ENCODE measurements at places on chromosomes 13 and 19. TPM values are rescaled to one million over a fixed set of nuclear protein-coding genes. Genes with fewer than 3 reads are reported as not detected.

DNA sequence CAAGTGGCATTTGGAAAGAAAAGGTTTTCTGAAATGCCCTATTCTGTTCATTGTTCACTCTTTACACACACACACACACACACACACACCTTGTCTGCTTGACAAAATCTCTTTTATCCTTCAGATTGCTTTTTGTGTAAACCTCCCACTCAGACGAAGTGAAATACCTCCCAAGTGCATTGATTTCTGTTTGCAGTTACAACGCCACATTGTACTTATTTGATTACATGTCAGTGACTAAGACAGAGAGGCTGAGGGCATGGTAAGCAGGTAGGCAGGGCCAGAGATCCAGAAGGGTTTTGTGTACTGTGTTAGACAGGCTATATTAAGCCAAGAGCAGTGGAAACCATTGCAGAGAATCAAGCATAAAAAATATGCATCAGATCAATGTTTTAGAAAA is 561.8 kb downstream of the GPC6 start:
- H3K36me3 ChIP-seq, result no peaks in the 10 kb centered on the region
- H3K4me1 ChIP-seq, result no peaks in the 10 kb centered on the region
- no peak for DNase-seq

GRCh38 chr13:95745752-95746151 is 68.8 kb downstream of the DNAJC3 start:
- no peak overlapping the region for H3K4me3 ChIP-seq
- DNase-seq, result no peak
- peaks cover 4% of the 10 kb centered on the region for H3K4me1 ChIP-seq
- no peaks in the 10 kb centered on the region for H3K27me3 ChIP-seq
- H3K27ac ChIP-seq, result no peak overlapping the region
- no peaks in the 10 kb centered on the region for H3K36me3 ChIP-seq

DNA sequence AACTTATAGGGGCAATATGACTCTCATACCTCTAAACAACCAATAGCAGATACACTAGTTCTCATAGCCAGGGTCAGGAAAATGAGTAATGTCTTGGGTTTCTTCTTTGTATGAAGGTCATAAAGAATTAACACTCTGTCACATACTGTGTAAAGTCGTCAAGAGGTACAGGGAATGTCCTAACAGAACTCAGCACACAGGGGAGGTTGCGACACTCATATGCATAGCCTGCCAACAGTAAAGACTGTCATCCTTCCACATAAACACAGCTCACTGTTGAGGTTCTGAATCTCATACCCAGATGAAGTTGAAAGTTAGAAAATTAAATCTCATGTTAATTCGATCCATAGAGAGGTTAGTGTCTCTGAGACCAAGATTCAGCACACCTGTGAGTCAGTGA is 34.2 kb upstream of the ZNF254 start:
- H3K27ac ChIP-seq, result no peak overlapping the region
- no peak overlapping the region for H3K4me3 ChIP-seq
- H3K4me1 ChIP-seq, result no peaks in the 10 kb centered on the region
- DNase-seq, result no peak
- H3K27me3 ChIP-seq, result no peaks in the 10 kb centered on the region

GRCh38 chr19:30522341-30522740 is 150.2 kb downstream of the ZNF536 start:
- H3K27me3 ChIP-seq, result no peaks in the 10 kb centered on the region
- no peak for DNase-seq
- no peak overlapping the region for H3K27ac ChIP-seq
- no peaks in the 10 kb centered on the region for H3K4me1 ChIP-seq

- peaks cover 11% of the 10 kb centered on the region for H3K27me3 ChIP-seq
- H3K4me1 ChIP-seq, result no peaks in the 10 kb centered on the region
- no peaks in the 10 kb centered on the region for H3K36me3 ChIP-seq
- H3K27ac ChIP-seq, result no peak overlapping the region
- no peak overlapping the region for H3K4me3 ChIP-seq
Measured at GRCh38 chr13:111539252-111539651, 218.8 kb downstream of the TEX29 start.

DNA sequence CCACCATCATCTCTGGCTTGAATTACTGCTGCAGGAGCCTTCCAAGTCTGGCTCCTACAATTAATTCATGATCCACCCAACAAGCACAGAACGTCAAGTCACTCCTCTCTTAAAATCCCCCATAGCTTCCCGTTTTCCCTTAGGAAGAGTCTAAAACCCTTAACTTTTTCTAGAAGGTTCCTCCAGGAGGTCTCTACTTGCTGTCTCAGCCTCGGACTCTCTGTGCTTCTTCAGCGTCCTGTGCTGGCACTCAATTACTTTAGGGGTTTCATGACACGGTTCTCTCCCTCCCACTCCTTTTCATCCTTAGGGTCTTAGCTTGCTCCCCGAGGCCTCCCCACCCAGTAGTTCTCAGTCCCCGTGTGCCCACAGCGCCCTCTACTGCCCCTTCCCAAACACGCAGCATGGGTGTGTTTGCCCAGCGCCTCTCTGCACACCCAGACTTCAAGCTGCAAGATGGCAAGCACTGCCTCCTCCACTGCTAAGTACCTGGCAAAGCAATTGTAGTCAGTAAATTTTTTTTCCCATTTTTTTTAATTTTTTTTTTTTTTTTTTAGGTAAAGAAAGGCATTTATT is 25.8 kb upstream of the MAP3K10 start:
- peaks cover 8% of the 10 kb centered on the region for H3K27me3 ChIP-seq
- no peaks in the 10 kb centered on the region for H3K4me1 ChIP-seq
- peak; percentile 4 for DNase-seq
- H3K27ac ChIP-seq, result no peak overlapping the region
- H3K36me3 ChIP-seq, result no peaks in the 10 kb centered on the region

ETHE1 gene
- total RNA-seq, result 34.8 TPM

- H3K27me3 ChIP-seq, result no peaks in the 10 kb centered on the region
- DNase-seq, result no peak
- peaks cover 57% of the 10 kb centered on the region for H3K4me1 ChIP-seq
- H3K4me3 ChIP-seq, result no peak overlapping the region
Measured at GRCh38 chr13:97328222-97328790, 105.7 kb upstream of the RAP2A start.

OSCAR gene
- total RNA-seq, result not detected

GRCh38 chr19:29527500-29528328 is 1.9 kb downstream of the VSTM2B start:
- no peaks in the 10 kb centered on the region for H3K36me3 ChIP-seq
- no peak overlapping the region for H3K27ac ChIP-seq
- H3K4me1 ChIP-seq, result no peaks in the 10 kb centered on the region
- H3K27me3 ChIP-seq, result peaks cover 71% of the 10 kb centered on the region
- DNase-seq, result no peak

- H3K4me1 ChIP-seq, result no peaks in the 10 kb centered on the region
- no peaks in the 10 kb centered on the region for H3K36me3 ChIP-seq
- no peak overlapping the region for H3K27ac ChIP-seq
- H3K4me3 ChIP-seq, result no peak overlapping the region
- H3K27me3 ChIP-seq, result no peaks in the 10 kb centered on the region
- DNase-seq, result no peak
Measured at GRCh38 chr13:26864576-26864975, 104.0 kb upstream of the GPR12 start.

DNA sequence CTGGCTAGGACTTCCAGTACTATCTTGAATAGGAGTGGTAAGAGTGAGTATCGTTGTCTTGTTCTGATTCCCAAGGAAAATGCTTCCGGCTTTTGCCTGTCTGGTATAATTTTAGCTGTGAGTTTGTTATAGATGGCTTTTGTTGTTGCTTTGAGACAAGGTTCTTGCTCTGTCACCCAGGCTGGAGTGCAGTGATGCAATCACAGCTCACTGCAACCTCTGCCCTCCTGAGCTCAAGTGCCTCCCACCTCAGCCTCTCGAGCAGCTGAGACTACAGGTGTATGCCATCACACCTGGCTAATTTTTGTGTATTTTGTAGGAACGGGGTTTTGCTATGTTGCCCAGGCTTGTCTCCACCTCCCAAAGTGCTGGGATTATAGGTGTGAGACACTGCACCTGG is 6.1 kb upstream of the ZNF543 start:
- H3K4me3 ChIP-seq, result no peak overlapping the region
- no peak for DNase-seq
- H3K27ac ChIP-seq, result no peak overlapping the region
- H3K36me3 ChIP-seq, result no peaks in the 10 kb centered on the region
- no peaks in the 10 kb centered on the region for H3K27me3 ChIP-seq
- H3K4me1 ChIP-seq, result no peaks in the 10 kb centered on the region

ACP7 gene
- total RNA-seq, result not detected

- H3K27ac ChIP-seq, result no peak overlapping the region
- no peaks in the 10 kb centered on the region for H3K27me3 ChIP-seq
- peaks cover 38% of the 10 kb centered on the region for H3K4me1 ChIP-seq
- DNase-seq, result no peak
- no peaks in the 10 kb centered on the region for H3K36me3 ChIP-seq
Measured at GRCh38 chr13:99266827-99267226, 8.6 kb upstream of the GPR18 start.

DNA sequence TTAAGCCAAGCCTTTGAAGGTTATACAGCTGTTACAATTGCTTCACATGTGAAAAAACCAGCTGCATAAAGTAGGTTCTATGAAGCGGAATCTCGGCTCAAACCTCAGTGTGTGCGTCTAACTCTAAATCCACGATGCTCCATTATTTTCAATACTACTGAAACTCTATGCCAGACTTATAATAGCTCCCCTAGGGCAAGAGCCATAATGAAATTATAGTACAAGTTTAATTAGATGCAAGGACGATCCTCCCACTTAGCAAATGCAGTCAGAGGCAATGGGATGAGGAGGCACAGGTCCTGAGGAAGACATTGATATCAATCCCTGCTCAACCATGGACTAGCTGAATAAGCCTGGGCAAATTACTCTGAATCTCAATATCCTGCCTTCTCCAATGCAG is 31.1 kb downstream of the SLC7A1 start:
- no peak for DNase-seq
- no peaks in the 10 kb centered on the region for H3K4me1 ChIP-seq
- no peak overlapping the region for H3K4me3 ChIP-seq
- H3K27me3 ChIP-seq, result no peaks in the 10 kb centered on the region
- H3K27ac ChIP-seq, result no peak overlapping the region

ZNF506 gene
- 6.3 TPM for total RNA-seq

DNA sequence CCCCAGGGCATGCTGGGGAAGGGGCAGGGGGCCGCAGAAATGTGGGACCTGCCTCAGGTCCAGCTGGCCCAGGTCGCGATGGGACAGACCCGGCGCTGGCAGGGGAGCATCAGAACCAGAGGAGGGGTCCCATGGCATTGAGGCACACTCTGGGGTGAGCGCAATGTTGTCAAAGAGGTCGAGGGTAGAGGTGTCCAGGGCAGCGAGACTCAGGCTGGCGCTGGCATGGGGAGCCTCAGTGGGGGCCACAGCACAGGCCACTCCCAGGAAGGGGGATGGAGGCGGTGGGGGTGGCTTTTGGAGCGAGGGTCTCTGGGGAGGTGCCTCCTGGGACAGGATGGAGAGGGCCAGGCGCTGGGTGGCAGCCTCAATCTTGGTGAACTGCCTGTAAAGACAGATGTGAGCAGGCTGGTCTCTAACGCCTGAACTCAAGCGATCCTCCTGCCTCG is 944 bp downstream of the C19orf85 start:
- H3K4me1 ChIP-seq, result peaks cover 12% of the 10 kb centered on the region
- no peak for DNase-seq
- H3K36me3 ChIP-seq, result no peaks in the 10 kb centered on the region
- H3K4me3 ChIP-seq, result no peak overlapping the region
- H3K27ac ChIP-seq, result no peak overlapping the region
- H3K27me3 ChIP-seq, result no peaks in the 10 kb centered on the region

ISYNA1 gene
- total RNA-seq, result 6.4 TPM

C19orf85 gene
- total RNA-seq, result not detected

DNA sequence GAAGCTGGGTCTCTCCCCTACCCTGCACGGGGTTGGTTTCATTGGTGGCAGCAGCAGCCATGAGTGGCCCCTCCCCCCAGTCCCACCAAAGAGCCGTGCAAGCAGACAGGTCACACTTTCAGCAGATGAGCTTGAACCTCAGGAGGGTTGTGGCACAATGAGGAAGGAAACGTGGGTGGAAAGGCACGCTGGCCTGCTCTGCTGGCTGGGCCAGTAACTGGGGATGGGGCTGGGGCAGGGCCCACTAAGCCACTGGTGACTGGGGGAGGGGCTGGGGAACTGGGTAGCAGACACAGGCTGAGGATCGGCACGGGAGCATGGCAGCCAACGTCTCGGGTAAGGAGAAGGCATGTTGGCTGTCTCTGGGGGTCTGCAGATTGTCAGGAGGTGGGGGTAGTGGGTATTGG is at the start of gene P2RY11:
TSS of gene P2RY11 (plus strand) at position 289 of the 407 bp plus-strand sequence. CDS start at position 318, 29 bp downstream.
- H3K4me1 ChIP-seq, result peaks cover 22% of the 10 kb centered on the region
- peaks cover 65% of the 10 kb centered on the region for H3K36me3 ChIP-seq

DNA sequence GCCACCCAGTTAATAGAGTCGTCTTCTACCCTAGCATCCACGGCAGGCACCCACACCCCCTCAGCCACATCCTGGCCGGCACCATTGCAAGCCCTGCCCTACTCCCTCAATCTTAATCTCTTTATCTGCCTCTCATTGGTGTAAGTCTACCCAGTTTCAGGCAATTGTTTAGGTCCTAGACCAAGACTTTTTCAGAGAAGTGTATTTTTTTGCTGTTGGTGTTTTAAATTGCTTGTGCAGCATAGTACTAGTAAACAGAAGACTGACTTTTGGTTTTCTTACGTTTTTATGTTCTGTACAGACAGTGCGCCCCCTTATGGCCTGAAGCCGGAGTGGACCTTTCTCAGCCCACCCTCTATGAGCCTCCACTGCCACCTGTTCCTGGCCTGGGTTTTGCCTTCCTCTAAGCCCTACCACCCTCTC is 2.3 kb upstream of the LCP1 start:
- no peak for DNase-seq
- H3K4me3 ChIP-seq, result no peak overlapping the region
- H3K36me3 ChIP-seq, result no peaks in the 10 kb centered on the region
- H3K27ac ChIP-seq, result no peak overlapping the region
- H3K4me1 ChIP-seq, result no peaks in the 10 kb centered on the region
- H3K27me3 ChIP-seq, result no peaks in the 10 kb centered on the region

BEST2 gene
- total RNA-seq, result not detected

DNA sequence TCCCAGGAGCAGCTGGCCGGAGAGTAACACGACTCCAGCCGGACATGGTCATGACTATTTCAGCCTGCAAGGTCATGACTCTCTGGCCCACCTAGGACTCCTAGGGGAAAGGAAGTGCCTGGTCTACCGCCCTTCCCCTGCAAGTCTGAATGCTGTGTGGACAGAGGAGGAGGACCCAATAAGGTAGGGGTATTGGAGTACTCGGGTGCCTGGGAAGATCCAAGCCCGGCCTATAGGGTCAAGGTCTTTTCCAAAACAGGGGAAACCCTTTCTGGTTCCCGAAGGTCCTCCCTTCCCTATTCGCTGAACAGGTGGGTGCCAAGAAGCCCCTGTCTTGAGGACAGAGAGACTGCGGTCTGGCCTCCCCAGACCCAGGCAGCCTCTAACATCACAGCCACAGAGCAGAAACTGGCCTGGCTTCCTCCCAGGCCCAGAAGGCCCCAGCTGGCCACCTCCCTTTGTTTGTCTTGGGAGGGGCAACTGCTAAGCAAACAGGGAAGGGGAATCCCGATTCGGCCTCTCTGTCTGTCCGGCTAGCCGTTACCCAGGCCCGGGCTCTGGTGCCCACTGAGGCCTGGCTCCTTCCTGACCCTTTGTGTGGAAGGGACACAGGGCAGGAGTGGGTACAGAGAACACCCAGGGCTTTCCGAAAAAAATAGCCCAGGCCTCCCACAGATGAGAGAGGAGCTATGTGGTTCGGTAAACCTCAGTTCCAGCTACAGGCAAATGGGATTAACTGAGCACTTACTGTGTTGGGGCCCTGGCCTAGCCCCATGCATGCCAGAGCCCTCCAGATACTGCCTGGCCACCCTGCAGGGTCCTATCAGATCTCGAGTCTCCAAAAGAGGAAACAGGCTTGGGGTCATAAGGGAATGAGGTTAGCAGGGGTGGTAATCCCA is 5.2 kb upstream of the GRAMD1A start:
- peaks cover 30% of the 10 kb centered on the region for H3K4me1 ChIP-seq
- no peaks in the 10 kb centered on the region for H3K36me3 ChIP-seq
- H3K4me3 ChIP-seq, result peak overlapping the region; percentile 64
- DNase-seq, result peak; percentile 82
- H3K27me3 ChIP-seq, result no peaks in the 10 kb centered on the region

Data from gastrocnemius medialis (tissue), 4 donors.